ENCODE measurements at places on chromosomes 6 and 20.

DNA sequence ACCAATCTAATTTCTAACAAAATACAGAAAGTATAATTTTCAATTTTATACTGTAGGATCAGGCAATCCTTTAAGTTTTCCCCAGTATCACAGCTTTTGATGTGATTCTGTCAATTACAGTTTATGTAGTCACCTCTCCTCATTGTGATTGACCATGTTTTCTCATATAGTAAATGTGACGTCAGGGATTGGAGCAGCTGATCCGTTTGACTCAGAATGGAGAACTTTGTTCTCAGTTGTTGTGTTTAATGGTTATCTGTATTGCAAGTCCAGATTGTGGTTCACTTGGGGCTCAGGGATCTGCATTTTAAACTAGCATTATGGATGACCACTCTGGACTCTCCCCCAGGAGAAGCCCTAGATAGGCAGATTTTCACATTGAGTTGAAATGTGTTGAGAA lies 90.6 kb downstream of the DNAH8 start:
- H3K27ac ChIP-seq: no peak overlapping the region
- H3K36me3 ChIP-seq: no peaks in the 10 kb centered on the region
- no peak overlapping the region for H3K4me3 ChIP-seq
- H3K4me1 ChIP-seq: no peaks in the 10 kb centered on the region
- H3K27me3 ChIP-seq: no peaks in the 10 kb centered on the region

DNA sequence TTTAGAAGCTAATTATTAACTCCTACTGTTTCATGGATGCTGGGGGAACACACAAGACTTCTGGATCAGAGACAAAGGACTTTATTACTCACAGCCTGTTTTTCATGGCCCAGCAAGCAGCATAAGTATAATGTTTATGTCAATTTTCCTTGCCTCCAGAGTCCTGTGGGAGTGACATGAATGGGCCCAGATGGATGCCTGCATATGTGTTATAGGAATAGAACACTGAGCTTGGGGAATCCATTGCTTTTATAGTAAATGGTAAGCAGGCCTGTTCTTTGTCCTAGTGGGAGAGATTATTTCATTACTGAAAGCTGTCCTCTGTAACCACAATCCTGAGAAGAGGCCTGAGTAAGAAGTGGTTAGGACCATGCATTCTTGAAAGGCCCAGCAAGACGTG lies 25.6 kb downstream of the BLTP3A start:
- H3K4me3 ChIP-seq: no peak overlapping the region
- H3K27me3 ChIP-seq: no peaks in the 10 kb centered on the region
- no peak overlapping the region for H3K27ac ChIP-seq
- DNase-seq: no peak
- H3K36me3 ChIP-seq: no peaks in the 10 kb centered on the region

GRCh38 chr6:148771212-148771601 lies 24.4 kb downstream of the UST start:
- no peak for DNase-seq
- H3K27me3 ChIP-seq: no peaks in the 10 kb centered on the region
- no peak overlapping the region for H3K27ac ChIP-seq
- no peak overlapping the region for H3K4me3 ChIP-seq
- no peaks in the 10 kb centered on the region for H3K4me1 ChIP-seq
- H3K36me3 ChIP-seq: no peaks in the 10 kb centered on the region

- no peaks in the 10 kb centered on the region for H3K36me3 ChIP-seq
- H3K27ac ChIP-seq: no peak overlapping the region
- H3K27me3 ChIP-seq: no peaks in the 10 kb centered on the region
- no peaks in the 10 kb centered on the region for H3K4me1 ChIP-seq
- no peak overlapping the region for H3K4me3 ChIP-seq
These were observed 437.6 kb downstream of the C6orf118 start for GRCh38 chr6:164871783-164872182.

DNA sequence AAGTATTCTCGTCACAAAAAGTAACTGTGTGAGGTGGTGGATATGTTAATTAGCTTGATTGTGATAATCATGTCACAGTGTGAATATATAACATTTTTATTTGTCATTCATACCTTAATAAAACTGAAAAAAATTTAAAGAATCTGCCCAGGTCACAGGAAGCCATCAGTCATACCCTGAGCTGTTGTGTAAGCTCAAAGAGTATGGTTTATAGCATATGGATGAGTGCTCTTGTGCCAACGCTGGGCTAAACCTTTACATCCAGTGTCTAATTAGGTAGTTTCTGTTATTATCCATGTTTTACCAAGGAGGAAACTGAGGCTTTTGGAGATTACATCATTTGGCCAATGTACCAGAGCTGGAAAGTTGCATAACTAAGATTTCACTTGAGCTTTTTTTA lies 11.4 kb downstream of the PKIG start:
- H3K27me3 ChIP-seq: no peaks in the 10 kb centered on the region
- no peaks in the 10 kb centered on the region for H3K36me3 ChIP-seq
- H3K27ac ChIP-seq: no peak overlapping the region
- H3K4me3 ChIP-seq: no peak overlapping the region
- DNase-seq: no peak

- no peaks in the 10 kb centered on the region for H3K27me3 ChIP-seq
- H3K4me1 ChIP-seq: no peaks in the 10 kb centered on the region
- H3K36me3 ChIP-seq: no peaks in the 10 kb centered on the region
- DNase-seq: no peak
- no peak overlapping the region for H3K4me3 ChIP-seq
- no peak overlapping the region for H3K27ac ChIP-seq
These were observed 15.2 kb downstream of the NINL start for GRCh38 chr20:25570148-25570530.

GRCh38 chr6:51842061-51842803 lies 245.2 kb downstream of the PKHD1 start:
- H3K4me1 ChIP-seq: no peaks in the 10 kb centered on the region
- no peaks in the 10 kb centered on the region for H3K36me3 ChIP-seq
- no peak overlapping the region for H3K27ac ChIP-seq
- no peaks in the 10 kb centered on the region for H3K27me3 ChIP-seq
- no peak for DNase-seq

DNA sequence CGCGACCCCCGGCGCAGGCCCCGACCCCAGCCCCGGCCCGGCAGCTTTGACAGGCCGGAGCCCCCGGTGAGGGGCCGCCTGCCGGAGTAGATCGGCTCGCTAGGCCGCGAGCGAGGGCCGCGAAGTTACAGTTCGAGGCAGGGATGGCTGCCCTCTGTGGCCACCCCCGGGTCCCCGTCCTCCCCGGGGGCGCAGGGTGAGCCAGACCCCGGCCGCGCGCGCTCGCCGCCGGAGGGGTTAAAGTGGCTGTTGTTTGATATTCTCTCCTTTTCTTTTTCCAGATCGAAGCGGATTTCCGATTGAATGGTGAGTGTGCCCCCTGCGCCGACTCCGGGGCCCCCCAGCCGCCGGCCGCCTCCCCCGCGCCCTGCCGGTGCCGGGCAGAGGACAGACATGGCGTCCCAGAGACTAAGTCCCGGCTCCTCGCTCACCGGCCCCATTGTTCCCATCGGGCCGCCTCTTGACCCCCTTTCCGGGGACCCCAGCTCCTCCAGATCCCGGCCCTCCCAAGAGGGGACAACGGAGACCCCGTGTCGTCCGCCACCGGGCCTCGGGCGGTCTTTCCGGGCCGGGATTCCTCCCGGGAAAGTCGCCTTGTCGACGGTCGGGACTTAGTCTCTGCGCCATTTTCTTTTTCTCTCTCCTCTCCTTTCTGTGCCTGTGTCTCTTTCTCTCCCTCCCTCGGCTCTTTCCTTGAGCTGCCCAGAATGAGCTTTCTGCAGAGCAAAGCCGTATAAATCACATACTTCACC lies 704 bp downstream of the TOP1 start:
- no peak for DNase-seq
- H3K36me3 ChIP-seq: peaks cover 8% of the 10 kb centered on the region
- peak overlapping the region; percentile 68 for H3K27ac ChIP-seq
- peak overlapping the region; percentile 96 for H3K4me3 ChIP-seq
